ENCODE measurements at places on chromosomes 16 and 17.

GRCh38 chr17:41652461-41652970 lies 28.1 kb upstream of the KRT17 start:
- DNase-seq = no peak

GRCh38 chr17:10512856-10513255 lies 5.5 kb downstream of the MYH1 start:
- DNase-seq = no peak

GRCh38 chr16:31568577-31569359 lies 41.1 kb downstream of the AHSP start:
- DNase-seq = no peak

DNA sequence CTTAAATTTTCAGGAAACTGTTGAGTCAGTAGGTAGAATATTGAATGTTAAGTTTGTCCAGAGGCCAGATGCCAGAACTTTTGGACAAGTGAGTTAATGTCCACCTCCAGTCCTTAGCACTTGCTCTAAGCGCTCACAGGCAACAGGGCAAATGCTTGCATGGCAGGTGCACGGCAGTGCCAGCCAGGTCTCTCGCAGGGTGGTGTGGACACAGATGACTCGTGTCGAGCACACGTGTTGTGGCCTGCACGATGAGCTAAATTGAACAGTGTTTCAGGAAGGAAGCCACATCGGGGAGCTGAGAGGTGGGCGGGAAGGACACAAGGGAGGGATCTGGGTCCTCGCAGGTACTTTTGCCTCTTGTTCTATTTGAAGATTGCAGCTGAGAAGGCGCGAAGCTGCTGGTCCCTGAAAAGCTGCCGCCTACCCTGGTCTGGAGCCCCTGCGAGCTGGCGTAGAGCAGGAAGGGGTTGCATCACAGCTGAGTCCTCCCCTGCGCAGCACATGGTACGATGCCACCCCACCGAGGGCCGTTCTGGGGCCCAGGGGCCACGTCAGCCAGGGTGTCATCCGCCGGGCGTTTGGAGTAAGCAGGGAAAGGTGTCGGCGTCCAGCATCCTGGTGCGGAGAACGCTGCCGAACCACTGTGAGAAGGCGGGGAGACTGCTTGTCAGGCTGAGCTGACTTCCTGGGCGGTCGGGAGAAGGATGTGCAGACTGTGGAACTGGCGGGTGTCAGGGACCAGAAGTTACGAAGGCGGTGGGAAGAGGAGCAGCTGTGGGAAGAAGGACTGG lies 6.3 kb downstream of the RAB40C start:
- DNase-seq = no peak

GRCh38 chr17:10233161-10233560 lies 34.8 kb upstream of the GAS7 start:
- DNase-seq = no peak

- no peak for DNase-seq
These were observed 109.8 kb downstream of the GOSR1 start for GRCh38 chr17:30586818-30587595.

DNA sequence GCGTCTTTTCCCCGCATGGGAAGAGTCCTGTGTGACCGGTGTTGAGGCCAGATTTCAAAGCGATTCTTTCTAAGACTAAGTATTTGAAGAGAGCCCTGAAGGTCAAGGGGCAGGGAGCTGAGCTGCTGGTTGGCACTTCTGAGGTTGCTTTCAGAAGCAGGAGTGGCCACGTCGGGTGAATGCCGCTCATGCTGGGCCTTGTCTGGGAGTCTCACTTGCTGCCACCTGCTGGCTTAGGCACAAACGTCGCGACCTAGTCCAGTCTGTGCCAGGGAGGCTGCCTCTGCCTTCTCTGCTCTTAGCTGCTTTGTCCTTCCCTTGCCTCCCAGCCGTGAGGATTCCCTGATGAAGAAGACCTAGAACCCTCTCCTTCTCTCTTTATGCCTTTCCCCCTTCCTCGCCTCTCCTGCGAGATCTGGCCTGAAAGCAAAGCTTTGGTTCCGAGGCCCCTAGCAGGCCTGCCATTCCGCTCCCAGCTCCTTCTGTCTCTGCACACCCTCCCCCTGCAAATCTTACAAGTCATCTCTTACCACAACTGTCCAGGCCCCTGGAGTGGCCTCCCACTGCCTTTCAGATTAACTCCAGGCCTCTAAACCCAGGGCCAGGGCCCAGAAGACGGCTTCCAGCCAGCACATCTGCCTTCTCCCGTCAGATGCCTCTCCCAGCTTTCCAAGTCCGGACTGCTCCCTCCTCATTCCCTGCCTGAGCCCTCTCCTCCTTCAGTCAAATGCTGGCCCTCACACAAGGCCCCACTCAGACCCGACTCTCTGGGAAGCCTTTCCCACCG lies 11.4 kb downstream of the CTNS start:
- DNase-seq = no peak

- no peak for DNase-seq
These were observed 46.8 kb downstream of the PLXDC1 start for GRCh38 chr17:39104657-39105056.

DNA sequence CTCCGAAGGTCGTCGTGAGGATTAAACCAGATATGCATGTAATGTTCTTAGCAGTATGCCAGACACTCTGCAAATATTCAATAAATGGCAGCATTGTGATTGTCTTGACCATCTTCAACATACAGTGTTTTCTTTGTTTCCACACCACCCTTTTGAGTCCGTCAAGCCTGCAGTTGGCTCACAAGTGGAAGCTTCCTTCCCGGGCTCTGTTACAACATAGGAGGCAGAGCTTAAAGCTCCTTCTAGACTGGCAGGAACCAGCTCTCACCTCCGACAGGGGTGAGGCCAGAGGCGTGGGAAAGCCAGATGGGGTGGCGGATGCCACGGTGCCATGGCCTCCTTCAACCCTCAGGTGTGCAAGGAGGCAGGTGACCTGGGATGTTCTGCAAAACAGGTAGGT lies 138.3 kb downstream of the FOXL1 start:
- DNase-seq = no peak

GRCh38 chr16:67039260-67040020 lies 10.5 kb downstream of the CBFB start:
- DNase-seq = no peak

DNA sequence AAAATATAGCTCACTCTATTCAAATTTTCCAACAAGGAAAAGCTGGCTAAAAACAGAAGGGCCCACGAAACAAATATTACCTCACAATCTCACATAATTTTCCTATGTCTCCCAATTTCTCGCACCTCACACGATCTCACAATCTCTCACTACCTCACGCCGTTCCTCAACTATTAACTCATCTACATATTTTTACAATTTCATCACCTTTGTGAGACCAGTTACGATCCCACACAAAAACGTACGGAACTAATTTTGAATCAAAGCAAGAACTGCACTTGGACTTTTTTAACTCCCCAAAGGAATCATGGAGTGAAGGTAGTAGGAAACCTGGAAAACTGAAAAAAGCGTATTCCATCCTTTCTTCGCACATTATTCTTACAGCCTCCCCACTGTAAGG lies 1.1 kb downstream of the CBX1 start:
- DNase-seq = no peak

- DNase-seq = no peak
These were observed 669 bp downstream of the RNF167 start for GRCh38 chr17:4940555-4941318.

DNA sequence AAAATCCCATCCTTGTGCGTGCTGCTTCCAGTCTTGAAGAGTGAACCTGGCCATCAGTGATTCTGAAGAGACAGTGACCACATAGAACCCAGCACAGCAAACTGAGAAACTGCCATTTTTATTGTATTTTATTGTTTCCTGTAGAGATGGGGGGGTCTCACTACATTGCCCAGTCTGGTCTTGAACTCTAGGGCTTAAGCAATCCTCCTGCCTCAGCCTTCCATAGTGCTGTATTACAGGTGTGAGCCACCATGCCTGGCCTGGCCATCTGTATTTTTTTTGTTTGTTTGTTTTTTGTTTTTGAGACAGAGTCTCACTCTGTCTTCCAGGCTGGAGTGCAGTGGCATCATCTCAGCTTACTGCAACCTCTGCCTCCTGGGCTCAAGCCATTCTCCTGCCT lies 13.9 kb downstream of the CENPV start:
- no peak for DNase-seq

GRCh38 chr17:19986941-19987861 lies 9.6 kb upstream of the AKAP10 start:
- DNase-seq = no peak

DNA sequence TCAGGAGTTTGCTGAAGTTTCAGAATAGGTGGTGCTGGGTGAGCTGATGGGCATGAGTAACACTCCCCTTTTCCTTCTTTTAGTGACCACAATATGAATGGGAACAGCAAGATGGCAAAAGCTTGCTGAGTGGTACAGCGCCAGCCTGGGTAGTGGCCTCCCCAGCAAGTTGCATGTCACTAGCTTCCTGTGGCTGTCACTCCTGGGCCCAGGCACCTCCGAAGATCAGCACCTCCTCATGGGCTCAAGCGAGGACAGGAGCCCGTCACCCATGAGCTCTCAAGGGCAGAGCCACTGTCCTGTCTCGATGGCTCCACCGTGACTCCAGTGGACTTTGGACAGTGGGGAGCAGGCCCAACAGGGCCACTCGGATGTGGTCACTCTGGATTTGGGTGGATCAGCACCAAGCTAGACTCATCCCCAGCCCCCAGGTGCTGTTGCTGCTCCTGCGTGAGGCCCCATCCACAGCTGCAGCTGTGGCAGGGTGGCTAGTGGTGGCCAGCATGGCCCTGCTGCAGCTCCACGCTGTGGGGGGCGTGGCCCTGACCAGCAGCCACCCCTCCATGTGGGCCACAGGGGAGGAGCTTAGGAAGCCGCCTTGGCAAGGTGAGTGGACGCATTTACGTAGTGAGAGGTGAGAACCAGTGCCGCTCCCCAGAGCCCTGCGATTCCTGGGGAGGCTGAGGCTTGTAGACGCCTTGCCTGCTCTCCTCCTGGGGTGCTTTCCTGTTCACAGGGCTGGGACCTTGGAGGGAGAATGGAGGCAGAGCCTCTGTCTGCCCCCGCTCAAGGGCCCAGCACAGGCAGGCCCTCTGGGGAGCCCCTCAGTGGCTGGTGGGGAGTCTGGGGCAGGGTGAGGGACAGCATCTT lies 13.6 kb upstream of the DNASE1 start:
- no peak for DNase-seq

- no peak for DNase-seq
These were observed 14.3 kb downstream of the CCNF start for GRCh38 chr16:2443555-2443954.

GRCh38 chr16:75226550-75227360 lies 8.0 kb downstream of the CTRB1 start:
- no peak for DNase-seq

DNA sequence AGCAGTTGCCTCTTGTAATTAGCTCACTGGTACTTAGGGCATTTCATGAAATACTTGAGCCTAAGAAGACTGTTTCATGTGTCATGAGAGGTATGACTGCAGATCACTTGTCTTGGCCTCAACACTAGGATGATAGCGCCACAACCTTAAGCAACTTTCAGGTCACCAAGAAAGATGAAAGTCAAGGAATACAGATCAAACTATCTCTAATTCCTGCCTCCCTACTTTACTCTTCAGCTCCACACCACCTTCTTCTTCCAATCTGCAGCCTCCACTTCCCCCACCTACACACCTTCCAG lies 28.0 kb downstream of the GNA13 start:
- no peak for DNase-seq

DNA sequence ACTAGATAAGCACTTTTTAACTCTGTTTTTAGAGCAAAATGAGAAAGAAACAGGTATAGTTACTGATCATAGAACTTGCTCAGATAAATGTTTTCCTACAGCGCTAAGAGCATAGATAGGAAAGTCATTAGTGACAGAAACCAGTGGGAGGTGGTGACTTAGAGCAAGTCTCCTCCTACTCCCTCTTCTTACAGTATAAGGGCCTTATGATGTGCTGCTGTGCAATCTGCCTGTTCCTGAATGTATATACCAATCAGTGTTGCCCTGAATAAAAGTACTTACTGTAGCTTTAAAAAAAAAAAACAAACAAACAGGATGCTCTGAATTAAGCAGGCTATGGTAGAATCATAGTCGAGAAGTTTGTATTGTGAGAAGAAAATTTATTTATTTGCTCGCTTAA lies 23.3 kb upstream of the RASL10B start:
- DNase-seq = no peak

DNA sequence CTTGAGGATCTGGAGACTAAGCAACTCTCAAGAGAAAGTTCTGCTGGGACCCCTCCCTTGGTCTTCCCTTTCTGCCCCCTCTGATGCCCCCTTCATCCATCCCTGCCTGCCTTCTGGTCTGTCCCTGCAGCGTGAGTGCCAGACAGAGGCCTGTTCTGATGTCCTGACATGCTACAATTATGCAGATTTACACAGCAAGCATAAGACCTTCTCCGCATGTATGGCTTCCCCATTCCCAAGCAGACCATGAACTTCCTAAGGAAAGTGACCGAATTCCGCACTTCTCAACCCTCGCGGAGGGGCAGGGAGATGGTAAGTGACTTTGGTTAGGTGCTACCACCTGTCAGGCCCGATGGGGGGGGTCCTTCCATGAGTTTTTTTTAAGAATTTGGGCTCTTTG lies 150.1 kb upstream of the SDK2 start:
- DNase-seq = no peak

DNA sequence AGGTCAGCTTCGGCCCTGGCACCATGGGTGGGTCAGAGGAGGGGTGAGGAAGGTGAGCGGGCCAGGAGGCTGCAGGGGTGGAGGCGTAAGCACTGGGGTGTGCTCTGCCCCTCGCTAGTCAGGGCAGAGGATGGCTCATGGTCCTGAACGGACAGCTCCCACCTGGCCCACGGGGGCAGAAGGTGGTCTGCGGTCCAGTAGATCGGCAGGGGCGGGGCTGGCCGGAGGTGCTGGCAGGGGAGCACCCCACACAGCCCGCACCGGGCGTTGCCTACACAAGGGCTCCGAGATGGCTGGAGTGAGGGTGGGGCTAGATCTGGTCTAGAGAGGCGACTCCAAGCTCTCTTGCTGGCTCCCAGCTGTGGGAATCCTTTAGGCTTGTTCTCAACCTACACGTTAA lies 8.2 kb downstream of the NPTX1 start:
- no peak for DNase-seq

DNA sequence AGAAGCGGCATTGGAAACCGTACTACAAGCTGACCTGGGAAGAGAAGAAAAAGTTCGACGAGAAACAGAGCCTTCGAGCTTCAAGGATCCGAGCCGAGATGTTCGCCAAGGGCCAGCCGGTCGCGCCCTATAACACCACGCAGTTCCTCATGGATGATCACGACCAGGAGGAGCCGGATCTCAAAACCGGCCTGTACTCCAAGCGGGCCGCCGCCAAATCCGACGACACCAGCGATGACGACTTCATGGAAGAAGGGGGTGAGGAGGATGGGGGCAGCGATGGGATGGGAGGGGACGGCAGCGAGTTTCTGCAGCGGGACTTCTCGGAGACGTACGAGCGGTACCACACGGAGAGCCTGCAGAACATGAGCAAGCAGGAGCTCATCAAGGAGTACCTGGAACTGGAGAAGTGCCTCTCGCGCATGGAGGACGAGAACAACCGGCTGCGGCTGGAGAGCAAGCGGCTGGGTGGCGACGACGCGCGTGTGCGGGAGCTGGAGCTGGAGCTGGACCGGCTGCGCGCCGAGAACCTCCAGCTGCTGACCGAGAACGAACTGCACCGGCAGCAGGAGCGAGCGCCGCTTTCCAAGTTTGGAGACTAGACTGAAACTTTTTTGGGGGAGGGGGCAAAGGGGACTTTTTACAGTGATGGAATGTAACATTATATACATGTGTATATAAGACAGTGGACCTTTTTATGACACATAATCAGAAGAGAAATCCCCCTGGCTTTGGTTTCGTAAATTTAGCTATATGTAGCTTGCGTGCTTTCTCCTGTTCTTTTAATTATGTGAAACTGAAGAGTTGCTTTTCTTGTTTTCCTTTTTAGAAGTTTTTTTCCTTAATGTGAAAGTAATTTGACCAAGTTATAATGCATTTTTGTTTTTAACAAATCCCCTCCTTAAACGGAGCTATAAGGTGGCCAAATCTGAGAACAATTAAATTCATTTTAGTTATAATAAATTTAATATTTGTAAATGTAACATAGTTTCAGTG lies 1.7 kb downstream of the HEXIM1 start:
- no peak for DNase-seq
